ENCODE measurements at places on chromosomes 2 and 18.

GRCh38 chr2:169761970-169762292 lies 28.3 kb downstream of the KLHL23 start:
- no peak for DNase-seq

- no peak for DNase-seq
Observed at GRCh38 chr2:237150831-237151375, 65.2 kb downstream of the COPS8 start.

- DNase-seq = no peak
Observed at GRCh38 chr2:85635636-85636035, 19.6 kb downstream of the USP39 start.

GRCh38 chr2:15074751-15075700 lies 442.5 kb downstream of the LRATD1 start:
- DNase-seq = no peak

DNA sequence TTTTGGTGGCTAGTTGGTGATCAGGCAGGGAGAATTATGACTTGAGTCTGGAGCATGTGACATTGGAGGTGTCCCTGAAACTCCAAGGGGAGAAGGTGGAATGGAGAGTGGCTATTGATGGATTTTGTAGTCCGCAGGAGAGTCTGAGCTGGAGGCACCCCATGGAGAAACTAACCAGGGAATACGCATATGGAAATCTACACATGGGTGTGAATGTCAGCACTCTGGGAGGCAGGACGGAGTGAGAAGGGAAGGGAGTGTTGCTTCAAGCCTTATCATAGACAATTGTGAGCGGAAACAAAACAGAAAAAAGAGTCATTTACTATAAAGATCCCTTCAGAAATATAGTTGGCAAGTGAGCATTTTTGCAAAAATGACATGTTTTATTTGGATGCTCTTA lies 667 bp upstream of the SCYGR4 start:
- no peak for DNase-seq

DNA sequence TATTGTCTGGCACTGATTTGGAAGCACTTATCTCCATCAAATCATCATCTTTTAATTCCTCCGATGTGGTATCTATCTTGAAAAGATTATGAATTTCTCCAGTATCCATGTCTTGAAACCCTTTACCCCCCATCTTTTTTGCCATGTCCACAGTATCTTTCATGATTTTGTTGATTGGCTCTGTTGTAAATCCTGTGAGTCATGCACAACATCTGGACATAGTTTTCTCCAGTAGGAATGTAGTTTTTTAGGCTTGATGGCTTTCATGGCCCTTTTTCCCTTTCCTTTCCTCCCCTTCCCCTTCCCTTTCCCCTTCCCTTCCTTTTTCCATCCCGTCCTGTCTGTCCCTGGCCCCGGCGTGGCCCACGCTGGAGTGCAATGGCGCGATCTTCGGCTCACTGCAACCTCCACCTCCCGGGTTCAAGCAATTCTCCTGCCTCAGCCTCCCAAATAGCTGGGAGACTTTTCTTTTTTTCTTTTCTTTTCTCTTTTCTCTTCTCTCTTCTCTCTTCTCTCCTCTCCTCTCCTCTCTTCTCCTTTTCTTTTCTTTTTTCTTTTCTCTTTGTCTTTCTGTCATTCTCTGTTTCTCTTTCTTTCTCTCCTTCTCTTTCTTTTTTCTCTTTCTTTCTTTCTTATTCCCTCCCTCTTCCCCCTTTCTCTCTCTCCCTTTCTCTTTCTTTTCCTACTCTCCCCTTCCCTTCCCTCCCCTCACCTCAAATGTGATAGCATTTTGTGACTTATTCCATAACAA lies 18.4 kb upstream of the ZNF638 start:
- no peak for DNase-seq

DNA sequence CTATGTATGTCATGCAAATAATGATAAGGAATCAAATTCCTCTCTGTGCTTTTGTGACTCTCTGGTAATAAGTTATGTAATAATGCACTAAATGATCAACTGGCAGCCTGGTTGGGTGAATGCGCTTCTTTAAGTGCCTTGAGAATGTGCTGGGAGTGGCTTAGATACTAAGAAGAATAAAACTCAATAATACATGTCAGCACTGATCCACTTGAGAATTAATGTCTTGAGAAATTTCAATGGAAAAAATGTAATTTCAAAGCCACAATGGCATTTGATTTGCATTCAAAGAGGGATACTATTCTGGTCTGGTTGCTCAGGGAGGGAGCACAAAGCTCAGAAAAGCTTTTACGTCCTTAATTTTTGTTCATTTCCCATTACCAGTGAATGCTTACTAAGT lies 137.7 kb upstream of the MMADHC start:
- DNase-seq = no peak

DNA sequence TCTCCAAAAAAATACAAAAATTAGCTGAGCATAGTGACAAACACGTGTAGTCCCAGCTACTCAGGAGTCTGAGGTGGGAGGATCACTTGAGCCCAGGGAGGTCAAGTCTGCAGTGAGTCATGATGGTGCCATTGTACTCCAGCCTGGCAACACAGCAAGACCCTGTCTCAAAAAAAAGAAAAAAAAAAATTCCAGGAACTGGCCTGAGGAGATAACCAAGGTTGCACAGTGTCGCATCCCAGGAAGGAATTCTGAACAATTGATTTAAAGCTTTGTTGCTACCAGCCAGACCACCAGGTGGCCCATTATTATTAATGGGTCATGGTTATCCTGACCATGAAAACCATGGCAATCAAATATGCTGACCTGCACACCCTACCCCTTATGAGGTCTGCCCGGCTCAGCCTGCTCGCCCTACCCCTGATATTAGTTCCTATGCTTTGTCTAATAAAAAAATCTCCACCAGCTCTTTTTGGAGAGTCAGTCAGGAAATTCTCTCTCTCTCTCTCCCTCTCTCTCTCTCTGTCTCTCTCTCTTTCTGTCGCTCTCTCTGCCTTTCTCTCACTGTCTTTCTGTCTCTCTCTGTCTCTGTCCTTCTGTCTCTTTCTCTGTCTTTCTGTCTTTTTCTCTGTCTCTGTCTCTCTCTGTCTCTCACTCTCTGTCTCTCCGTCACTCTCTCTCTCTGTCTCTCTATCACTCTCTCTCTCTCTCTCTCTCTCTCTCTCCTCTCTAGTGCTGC lies 73.7 kb downstream of the NCAPH start:
- DNase-seq = no peak

DNA sequence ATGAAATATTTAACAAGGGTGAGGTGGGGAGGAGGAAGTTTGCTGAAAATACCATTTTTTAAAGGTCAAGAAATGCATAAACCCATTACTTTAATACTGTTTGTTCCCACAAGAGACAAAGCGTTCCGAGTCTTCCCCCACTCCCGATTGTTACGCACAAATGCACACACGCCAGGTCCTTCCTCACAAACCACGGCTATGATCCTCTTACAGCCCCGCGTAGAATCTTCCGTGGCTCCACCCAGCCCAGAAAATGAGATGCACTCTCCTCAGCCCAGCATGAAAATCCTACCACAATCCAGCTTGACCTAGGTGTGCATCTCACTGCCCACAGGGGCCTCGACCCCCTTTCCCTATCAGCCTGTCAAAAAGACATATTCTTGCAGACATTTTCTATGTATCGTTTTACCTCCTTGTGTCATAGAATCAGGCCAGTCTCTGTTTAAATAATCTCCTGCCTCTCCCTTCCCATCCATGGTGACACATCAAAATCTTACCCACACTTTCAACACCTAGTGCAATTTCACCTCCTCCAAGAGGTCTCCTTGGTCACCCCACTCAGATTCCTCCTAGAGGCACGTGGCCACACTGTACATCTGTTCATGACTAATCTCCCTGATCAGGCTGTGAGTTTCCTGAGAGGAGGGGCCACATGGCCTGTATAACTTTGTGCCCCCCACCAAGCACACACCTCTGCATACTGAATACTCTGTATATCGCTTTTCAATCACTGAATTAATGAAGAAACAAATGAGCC lies 491.0 kb upstream of the KLHL29 start:
- no peak for DNase-seq

GRCh38 chr18:56637176-56637575 lies 1.2 kb downstream of the TXNL1 start:
- no peak for DNase-seq

- no peak for DNase-seq
Observed at GRCh38 chr18:6624661-6625311, 104.7 kb upstream of the ARHGAP28 start.

DNA sequence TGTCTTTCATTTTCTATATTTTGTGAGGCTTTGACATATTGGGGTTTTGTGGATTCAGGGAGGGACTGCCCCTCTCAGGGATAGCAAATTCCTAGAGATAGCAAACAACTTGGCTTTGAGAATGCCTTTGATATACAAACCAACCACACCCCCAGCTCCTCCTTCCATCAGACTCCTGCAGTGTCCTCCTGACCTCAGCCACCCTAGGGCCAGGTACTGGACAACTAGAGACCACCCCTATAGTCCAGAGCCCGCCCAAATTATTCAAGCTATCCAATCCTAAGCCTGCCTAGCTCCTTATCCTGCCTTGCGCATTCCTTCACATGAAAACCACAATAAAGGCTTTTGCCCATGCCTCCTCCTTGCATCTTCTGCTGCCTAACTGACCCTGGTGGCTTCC lies 22.9 kb upstream of the STAM2 start:
- no peak for DNase-seq

GRCh38 chr2:28687640-28688385 lies 63.8 kb upstream of the PPP1CB start:
- DNase-seq = no peak

Data from NCI-H510A (cell line).